T-helper 22 cell (primary cell): ENCODE measurements at places on chromosomes 7 and 10.

GRCh38 chr7:88835147-88835728, 39.7 kb upstream of the TEX47 start:
- no peak for DNase-seq

DNA sequence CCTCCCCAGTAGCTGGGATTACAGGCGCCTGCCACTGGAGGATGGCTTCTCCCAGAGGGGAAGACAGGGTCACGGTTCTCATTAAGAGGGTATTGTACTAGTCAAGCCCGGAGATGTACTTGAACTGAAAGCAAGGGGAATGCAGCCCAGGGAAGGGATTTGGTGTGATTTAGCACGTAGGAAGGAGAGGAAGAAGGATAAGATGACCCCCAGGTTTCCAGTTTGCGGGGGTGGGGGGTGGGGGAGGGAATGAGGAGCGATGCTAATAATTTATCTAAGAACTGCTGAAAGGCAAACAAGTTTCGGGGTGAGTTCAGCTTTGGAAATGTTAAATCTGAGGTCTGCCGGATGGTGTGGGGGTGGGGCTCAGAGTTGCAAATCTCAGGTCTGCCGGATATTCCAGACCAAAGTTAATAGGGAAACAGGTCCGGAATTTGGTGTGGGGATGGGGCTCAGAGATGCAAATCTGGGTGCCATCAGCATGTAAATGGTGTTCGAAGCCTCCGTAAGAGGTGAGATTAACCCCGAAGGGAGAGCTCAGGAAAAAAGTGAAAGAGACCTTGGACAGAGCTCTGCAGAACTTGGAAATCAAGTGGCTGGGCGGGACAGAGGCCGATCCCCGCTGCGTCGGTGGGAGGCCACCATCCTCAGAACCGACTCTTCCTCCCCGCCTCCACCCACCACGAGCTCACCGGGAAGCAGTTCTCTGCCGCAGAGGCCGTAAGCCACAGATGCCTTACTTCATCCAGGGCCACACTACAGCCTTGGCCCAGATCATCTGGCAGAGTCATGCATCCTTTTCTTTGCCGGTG, 1.6 kb upstream of the SEPHS1 start:
- DNase-seq: no peak

DNA sequence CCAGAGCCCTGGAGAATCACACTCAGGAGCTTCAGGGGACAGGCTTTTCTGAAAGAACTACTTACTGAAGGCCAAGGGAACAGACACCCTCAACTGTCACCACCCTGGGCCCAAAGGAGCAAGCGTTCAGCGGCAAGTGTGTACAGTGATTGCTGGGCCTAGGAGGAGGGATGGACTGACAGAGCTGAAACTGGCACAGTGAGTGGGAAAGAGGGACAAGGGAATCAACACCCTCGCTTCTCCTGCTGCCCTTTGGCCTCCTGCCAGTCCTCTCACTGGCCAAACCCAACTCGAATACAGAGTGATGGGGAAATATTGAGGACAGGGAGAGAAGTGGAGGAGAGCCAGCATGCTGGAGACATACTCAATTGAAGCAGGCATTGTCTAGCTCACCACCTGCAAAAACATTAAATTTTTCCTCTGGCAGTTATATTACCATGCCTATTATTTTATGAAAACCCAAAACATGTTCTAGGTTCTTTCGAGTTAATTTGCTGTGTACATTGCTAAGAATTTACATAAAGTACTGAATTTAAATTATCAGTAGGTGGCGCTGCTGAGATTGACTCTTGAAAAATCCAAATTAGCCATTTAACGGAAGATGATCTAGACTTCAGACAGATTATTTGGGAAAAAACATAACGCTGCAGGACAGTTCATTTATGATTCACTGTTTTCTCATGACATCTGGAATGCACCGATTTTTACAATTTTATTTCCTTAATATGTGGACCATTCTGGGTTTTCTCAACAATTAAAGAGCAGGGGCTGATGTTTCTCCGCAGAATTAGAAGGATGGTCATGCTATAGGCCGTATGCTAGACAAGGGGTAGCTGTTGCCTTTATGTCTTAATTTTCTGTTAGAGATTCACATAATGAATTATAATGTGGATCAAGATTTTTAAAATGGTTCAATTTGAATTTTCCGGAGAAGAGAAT, 14.7 kb upstream of the TMEM236 start:
- DNase-seq: no peak

DNA sequence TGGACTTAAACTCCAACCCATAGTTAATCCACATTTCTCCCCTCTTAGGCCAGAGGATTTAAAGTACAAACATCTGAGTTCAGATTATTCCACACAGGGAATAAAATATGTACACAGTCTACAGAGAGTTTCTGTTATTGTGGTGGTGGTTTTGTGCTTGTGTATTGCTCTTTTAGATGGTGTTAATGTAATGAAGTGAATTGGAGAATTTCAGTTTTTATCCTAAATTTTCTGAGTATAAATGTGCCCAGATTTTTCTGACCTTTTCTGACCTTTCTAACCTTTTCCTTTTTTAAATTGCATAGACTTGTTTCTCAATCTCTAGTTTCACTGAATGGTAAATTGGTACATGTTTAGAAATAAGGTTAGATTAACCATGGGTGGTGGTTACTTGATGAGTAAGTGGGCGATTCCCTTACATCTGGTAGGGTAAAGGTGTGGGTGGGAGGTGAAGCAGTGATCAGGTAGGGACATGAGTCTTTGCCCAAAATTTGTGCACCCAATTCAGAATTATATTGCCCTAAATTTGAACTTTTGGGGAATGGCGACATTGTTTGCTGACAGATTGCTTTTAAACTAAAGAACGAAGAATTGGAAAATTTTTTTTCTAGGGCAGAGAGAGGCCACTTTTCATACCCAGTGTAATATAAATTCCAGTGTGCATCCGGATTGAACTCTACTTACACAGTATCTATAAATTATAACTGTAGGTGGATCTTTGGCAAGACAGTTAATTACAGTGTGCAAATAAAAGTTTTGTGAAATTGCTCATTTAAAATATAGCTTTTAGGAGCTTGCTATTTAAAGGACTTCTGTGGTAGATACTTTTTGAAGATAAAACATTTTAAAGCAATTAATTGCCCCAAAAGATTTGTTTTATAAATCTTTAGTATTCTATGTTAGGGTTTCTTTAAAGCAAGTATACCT, 62.2 kb downstream of the ST7 start:
- DNase-seq: no peak

DNA sequence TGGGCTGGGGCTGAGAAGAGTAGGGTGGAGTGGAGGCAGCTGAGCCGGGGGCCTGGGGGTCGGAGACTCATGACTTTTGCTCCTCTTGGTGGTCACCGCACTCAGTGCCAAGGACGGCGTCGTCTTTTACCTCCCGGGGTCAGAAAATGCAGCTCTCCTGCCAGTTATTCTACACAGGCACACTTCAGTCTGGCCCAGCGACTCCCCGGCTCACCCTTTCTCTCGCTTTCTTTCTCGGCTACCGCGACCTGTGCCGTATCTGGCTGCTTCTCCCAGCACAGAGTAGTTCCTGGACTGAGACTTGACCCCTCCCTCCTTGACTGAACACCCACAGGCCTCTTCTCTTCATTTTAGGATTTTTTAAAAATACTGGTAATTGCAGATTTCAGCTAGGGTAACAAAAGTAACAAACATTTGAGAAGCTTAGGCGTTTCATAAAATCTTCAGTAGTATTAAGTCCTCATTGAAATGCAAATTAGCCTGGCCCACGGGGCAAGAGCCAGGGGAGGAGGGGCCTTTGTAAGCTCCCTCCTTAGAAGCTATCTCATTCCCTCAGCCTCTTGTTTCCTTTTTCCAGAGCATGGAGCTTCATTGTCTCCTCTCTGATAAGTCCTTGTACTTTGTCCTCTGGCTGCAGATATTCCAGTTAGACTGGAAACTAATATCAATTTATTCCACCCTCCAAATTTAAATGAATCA, 1.1 kb upstream of the PRLHR start:
- no peak for DNase-seq

DNA sequence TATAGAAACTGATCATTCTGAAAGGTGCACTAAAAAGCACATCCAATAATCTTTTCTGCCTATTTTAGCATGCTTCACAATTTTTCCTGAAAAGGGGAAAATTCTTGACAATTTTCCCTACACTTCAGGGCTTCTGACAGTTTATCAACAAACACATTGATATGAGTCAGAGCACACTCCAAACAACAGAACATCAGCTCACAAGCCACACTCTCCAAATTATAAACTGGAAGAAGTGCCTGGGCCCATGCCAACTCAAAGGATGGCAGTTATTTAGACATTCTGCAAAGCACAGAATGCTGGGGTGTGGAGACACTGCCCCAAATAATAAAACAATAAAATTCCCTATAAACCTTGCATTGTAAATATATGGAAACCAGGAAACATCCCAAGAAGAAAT, 90.8 kb downstream of the ELAPOR2 start:
- no peak for DNase-seq

- DNase-seq: no peak
These were observed 285.9 kb upstream of the CSTF2T start for GRCh38 chr10:51985336-51985735.

DNA sequence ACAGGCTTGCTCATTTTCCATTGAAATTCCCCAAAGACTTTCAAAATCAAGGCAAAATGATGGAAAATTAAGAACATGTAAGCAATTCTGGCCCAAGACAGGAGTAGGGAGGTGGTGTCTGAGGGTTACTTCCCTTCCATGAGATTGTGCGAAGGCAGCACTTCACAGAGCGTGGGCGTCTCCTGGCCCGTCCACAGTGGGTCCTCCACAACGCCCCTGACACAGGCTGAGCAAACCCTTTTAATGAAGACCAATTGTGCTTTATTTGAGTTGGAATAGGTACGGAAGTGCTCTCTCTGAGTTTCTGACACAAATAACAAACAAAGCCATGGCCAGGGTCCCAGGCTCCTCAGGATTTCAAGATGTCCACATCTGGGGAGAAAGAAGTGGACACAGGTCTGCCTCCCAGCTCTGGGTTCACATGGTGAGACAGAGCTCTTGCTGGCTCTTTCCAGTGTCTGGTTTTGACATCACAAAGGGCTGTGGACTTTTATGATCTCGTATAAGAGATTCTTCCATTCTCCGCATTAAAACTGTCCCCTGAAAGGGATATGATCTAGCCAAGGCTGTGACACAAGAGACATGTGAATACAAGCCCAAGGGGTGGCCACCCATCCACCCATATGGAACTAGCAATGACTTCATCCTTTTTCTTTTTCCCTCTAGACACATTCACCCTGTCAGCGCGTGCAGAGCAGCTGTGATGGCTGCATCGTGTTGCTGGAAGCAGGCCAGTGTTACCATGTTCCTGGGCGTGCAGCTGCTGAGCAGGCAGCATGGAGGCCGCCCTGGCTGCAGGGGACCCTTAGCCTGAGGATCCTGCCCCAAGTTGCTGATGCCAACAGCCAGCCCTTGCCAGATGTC, 145.6 kb downstream of the ADAM12 start:
- no peak for DNase-seq

GRCh38 chr10:76150876-76151288, 719.5 kb downstream of the LRMDA start:
- DNase-seq: no peak

- DNase-seq: no peak
These were observed 6.0 kb downstream of the ABCA13 start for GRCh38 chr7:48177271-48177670.

DNA sequence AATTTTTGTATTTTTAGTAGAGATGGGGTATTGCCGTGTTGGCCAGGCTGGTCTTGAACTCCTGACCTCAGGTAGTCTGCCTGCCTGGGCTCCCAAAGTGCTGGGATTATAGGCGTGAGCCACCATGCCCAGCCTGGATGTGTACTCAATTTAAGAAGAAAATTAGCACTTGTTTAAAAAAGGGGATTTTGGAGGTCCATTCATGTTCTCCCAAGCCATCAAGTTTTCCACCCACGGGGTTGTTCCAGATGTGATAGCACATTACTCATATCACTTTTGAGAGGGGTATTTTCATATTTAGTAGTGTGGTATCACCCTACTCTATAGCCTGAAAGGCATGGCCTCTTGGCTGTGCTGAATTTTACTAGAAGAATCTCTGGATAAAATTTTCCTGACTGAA, 10.5 kb upstream of the SLC26A3 start:
- DNase-seq: no peak

GRCh38 chr10:75228278-75228677, 7.5 kb downstream of the COMTD1 start:
- DNase-seq: no peak

DNA sequence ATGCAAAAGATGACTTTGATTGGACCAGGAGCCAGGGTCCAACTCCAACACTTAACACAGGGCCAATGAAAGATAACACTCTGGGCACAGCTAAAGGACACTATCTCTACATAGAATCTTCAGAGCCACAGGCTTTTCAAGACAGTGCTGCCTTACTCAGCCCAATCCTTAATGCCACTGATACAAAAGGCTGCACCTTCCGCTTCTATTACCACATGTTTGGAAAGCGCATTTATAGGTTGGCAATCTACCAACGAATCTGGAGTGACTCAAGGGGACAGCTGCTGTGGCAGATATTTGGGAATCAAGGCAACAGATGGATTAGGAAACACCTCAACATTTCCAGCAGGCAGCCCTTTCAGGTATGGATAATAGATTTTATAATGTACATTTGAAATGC, 160.7 kb downstream of the MALRD1 start:
- DNase-seq: no peak

DNA sequence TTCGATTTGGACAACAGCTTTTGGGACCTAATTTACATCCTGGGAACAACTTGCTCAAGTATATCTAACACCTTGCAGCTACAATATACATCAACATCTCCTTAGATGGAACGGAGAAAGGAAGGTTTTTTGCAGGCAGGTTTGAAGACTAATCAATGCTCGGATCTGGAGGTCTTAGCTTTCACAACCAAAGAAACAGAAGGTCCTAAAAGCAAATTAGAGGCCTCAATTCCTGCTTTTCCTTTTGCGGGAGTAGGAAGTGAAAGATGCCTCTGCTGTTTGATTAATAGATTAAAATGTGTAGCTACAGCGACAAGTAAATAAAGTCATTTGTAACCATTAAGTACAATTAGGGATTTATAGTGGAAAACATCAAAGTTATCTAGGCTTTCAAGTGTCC, 3.7 kb upstream of the SP8 start:
- no peak for DNase-seq

DNA sequence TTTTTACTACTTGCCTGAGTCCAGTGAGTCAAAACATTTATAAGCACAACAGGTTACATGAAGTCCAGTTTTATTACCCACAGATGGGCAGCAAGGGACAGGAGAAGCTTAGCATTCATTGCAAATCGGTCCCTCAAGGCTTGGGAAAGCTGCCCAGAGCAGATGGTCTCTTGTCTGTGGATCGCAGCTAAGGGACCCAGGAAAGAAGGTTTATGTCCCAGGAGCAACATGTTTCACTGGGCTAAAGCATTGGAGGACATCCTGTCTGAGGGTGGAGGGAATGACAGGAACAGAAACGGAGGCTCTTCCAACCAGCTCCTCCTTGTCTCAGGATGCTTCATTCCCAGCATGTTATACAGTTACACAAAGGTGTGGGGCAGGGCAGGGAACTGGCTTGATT, 39.3 kb downstream of the TRIM24 start:
- DNase-seq: no peak

DNA sequence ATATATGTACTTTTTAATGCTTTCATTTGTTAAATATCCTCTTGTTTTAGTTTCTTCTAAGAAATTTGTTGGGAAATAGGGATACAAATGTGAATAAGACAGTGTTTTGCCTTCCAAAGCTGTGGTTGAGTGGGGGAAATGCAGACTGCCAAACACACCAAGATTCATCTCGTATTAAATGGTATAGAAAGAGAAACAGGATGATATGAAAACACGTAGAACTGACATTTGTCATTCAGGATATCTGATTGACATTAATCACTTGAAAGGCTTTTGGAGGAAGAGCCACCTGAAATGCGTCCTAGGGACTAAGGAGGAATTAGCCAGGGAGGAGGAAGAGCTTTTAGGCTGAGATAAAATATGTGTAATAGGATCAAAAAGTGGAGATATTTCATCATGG, 287.4 kb upstream of the SEMA3C start:
- no peak for DNase-seq

GRCh38 chr10:119289227-119289920, 82.0 kb downstream of the GRK5 start:
- no peak for DNase-seq
